ENCODE measurements at places on chromosomes 5 and 9. TPM values are rescaled to one million over a fixed set of nuclear protein-coding genes. Genes with fewer than 3 reads are reported as not detected.

The ANKRA2 gene
- 56.1 TPM for total RNA-seq

The CNTFR gene
- total RNA-seq, result not detected

DNA sequence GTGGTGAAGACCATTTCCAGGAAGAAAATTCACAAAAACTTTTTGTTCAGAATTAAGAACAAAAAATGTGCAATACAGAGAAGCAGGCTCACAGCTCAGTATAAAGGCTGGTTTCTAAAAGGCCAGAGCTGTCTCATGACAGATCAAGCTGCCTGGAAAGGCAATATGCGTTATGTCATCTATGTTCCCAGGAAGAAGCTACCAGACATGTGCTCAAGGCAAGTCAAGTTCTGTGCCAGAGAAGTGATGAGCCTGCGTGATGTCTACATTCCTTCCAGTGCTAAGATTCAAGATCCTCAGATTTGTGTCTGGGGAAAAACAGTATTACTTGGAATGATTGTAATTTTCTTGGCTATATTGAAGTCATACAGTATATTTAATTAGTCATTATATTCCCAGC is 104.3 kb downstream of the PDE4D start:
- DNase-seq, result no peak

The SLC1A3 gene
- 0.37 TPM for total RNA-seq

DNA sequence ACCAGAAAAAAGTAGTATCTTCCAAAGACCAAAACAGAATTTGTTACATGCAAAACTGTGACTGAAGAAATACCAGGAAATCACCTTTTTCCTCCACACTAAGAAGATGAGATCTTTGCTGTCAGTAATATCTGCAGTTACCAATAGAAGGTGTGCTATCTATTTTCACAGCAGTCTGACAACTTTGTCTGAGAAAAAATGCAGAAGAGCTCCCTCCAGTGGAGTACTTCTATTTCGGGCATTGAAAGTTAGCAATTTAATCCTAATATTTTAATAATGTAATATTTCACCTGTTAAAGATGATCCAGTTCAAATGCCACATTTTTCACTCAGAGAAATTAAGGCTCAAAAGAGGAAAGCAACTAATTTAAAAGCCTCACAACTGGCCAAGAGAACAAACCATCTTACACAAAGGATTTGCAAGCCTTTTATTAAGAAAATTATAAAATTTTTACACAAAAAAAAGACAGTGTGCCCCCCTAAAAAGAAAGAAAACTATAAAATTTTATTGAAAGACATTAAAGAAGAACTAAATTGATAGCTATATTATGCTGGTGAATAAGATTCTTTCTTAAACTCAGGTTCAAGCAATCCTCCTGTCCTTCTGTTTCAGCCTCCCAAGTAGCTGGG is 50.6 kb downstream of the DEPDC1B start:
- DNase-seq, result peak; percentile 64

GRCh38 chr9:124000784-124001457 is 10.6 kb upstream of the LHX2 start:
- DNase-seq, result peak; percentile 26

DNA sequence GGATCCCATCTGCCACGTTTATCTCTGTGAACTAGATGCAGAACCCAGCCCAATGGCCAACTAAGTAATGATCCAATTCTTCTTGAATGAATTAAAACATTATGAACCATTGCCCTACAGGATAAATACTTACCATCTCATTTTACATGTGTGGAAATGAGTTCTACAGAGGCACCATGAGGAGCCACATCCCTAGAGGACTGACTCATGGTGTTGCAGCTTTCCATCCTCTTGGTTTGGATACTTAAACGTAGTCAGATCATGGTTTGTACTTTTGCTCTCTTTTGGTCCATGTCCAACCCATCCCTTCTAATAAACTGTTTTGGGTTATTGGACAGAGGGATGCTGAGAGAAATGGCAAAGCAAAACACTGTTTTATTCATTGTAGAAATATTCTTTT is 484.8 kb downstream of the EBF1 start:
- DNase-seq, result no peak

- no peak for DNase-seq
Measured at GRCh38 chr9:126844085-126844484, 16.4 kb upstream of the ZBTB34 start.

DNA sequence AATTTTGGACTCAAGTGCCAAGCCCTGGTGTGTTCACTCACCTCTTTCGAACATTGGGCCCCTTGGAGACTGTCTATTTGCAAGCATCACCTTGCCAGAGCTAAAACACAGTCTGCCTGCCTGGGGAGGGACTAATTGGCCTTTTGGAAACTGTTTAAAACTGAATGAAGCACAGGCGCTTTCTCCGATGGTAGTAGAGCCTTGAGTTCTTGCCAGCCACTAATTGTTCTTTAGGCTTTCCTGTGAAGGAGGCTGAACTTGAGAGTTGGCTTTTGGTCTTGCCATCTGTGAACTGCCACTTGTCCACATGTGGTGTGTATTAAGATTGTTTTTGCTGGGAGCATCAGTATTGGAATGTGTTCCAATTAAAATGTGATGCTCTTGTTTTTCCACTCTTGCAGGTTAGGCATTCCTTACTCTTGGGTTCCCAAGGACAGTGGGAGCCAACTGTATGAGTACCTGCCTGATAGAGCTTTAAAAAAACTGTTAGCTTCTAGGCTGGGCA is 26.0 kb downstream of the GARNL3 start:
- DNase-seq, result no peak

DNA sequence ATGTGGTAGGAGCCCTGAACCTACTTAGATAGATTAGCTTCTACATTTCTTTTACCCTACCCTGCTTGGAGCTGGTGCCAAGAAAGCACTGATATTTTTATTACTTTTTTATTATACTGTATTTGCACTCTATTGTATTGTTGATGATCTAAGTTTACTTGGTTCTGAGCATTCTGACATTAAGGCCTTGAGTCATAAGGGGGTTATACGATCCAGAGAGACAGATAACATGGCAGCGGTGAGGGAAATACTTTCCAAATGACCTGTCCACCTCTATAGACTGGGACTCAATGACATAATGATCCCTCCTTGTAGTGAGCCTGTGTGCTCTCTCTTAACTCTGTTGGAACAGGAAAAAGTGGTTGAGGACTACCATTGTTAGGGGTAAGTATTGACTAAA is 176.3 kb downstream of the MAN2A1 start:
- DNase-seq, result no peak

GRCh38 chr5:145062280-145063062 is 772.7 kb downstream of the PRELID2 start:
- no peak for DNase-seq

The BHMT gene
- not detected for total RNA-seq

DNA sequence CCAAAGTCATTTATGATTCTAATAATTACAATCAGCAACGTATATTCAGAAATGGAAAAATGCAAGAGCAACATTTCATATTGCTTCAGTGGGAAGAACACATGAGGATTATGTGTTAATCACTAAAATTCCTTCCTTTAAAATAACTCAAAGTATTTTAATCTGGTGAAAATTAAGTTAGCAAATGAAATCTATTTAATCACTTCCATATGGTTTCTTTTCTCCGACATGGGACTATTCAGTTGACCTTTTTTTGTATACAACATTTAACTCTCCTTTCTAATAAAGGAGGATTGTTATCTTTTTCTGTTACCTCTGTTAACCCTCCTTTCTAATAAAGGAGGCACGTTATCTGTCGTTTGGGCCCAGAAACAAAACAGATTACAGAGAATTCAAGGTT is 59.9 kb downstream of the HOMER1 start:
- no peak for DNase-seq

GRCh38 chr5:11622785-11623184 is 281.5 kb downstream of the CTNND2 start:
- DNase-seq, result no peak

The IRX4 gene
- total RNA-seq, result not detected

DNA sequence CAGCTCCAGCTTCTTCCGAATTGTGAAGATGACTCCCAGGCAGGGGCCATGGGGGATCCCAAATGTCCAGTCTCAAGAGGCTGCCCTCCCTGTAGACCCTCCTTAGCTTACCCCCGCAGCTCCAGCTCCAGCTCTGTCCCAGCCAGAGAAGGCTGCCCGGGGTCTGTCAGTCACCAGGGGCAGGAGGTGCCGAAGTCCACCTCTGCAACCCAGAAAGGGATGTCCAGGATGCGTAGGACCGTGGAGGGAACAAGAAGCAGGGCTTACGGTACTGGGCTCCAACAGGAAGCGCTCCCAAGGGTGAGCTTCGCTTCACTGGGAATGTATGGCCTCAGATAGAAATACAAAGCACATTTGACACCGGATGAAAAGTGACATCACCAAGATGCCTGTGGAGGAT is 6.0 kb downstream of the IPPK start:
- DNase-seq, result no peak

- DNase-seq, result no peak
Measured at GRCh38 chr5:158294701-158295100, 435.8 kb upstream of the CLINT1 start.
